HAP-1 (cell line): ENCODE measurements at places on chromosomes 5 and 9.

DNA sequence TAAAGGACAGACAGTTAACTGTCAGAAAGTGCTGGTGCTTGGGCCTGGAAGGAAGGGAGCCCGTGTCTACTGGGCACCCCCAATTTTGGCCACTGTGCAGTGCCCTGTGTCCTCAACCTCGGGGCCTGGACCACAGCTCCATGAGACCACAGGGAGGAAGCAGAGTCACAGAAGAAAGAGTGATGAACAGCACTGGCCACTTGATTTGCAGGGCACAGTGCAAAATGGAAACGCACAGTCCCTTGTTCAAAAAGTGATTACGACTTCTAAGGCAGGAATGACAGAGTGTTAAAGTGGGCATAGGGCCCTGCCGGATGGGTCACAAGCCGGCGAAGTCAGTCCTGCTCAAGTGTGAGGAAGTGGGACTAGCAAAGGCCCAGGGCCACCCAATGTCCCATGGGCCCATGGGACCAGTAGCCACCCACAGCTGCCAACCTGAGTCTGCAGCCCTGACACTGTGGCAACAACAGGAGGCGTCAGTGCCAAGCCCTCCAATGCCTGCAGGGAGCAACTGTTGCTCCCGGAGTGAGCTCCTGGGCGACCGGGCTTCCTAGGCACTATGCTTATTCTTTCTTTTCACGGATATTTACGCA lies 85.4 kb downstream of the ADAMTS2 start:
- DNase-seq, result no peak

- no peak for DNase-seq
Observed at GRCh38 chr5:43687275-43687674, 84.3 kb downstream of the NNT start.

- DNase-seq, result no peak
Observed at GRCh38 chr5:79771387-79771786, 81.8 kb downstream of the CMYA5 start.

DNA sequence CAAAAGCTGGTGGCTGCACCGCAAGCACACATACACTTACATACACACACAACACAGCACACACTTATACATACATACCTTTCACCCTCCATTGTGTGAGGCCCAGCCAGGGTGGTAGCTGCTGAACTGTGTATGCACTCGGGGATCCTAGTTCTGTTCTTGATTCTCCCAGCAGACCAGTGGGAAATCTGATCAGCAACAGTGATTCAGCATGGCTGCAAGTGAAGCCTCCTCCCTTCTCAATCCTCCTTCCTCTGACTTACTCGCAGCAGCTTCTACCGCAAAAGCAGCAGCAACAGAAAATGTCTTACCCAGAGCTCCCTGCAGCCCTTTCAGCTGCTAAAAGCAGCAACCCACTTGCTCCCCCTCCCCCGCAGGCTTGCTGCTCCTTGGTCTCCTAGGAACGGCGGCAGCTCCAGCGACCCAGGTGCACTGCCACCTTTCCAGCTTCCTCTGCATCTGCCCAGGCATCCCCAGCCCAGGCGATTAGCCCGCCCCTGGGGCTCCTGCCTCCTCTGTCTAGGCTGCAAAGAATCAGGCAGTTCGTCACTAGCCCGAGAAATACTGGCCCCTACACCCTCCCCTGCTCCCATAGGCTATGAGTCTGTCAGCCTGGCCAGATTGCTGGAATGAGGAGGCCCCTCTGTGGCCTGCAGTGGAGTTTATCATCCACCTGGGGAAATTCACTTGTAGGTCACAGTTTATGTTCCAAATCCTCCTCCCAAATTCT lies at the start of gene KLHL3:
Gene KLHL3, minus strand, starts transcription at position 535 of the 730 bp plus-strand sequence. Its CDS starts 443 bp downstream, at position 92.
- DNase-seq, result no peak

- no peak for DNase-seq
Observed at GRCh38 chr9:115117999-115118878, at the start of gene TNC. TSS of gene TNC (minus strand) at chr9:115118157. CDS start at chr9:115091018, 27,139 bp downstream.

GRCh38 chr5:53037141-53037859 lies 48.1 kb downstream of the ITGA2 start:
- peak; percentile 56 for DNase-seq

DNA sequence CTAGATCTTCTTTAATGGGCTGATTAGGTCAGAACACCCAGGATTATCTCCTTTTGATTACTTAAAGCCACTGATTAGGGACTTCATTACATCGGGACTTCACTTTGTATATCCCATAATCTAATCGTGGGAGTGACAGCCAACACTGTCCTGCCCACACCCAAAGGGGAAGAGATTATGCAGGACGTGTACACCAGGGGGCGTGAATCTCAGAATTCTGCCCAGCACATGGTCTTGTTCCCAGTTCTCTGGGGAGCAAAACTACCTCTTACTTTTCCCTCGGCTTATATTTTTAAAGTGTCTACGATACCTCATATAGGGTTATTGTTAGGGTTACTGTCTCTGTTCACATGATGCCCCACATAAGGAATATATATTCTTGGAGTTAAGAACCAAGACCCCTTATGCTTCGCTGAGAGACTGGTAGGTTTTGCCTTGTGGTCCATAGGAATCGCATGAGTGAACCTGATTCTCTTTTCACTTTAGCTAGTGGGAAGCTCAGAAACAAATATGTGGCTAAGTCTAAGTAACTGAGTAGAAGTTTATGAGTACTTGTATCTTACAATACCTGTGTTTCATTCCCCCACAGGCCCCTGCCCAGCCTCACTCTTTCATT lies 192.7 kb downstream of the GNA14 start:
- DNase-seq, result peak; percentile 77

GRCh38 chr5:54673523-54674225 lies 156.1 kb downstream of the SNX18 start:
- DNase-seq, result no peak

DNA sequence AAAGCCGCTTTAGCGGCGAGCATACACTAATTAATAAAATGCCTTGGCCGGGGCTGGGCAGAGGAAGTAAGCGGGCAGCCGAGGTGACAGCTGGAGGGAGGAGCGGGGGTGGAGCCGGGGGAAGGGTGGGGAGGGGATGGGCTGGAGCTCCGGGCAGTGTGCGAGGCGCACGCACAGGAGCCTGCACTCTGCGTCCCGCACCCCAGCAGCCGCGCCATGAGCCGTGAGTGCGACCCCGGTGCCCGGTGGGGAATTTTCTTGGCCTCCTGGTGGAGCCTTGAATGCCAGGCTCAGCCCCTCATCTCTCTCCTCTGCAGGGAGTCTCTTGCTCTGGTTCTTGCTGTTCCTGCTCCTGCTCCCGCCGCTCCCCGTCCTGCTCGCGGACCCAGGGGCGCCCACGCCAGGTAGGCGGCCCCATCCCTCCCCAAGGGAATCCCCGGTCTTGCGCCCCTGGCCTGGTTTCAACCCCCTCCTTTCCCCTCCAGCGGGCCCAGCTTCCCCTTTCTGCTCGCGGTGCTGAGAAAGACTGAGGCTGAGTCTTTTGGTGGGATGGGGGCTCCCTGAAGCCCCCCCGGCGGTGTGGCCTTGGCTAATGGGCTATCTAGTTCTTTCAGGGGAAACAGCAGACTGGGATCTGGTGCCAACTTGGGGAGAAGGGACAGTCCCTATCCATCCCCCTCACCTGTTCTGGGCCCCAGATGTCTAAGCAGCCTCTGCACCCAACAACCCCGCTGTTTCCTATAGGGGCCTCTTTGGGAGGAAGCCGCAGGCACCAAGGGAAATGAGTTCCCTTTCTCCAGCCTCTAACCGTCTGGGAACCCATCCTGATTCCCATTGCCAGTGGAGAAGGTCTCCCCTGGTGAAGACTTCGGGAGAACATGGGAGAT lies at the start of gene PTGS1:
Gene PTGS1, plus strand, starts transcription at position 156 of the 887 bp plus-strand sequence. Its CDS starts 61 bp downstream, at position 217.
- peak; percentile 70 for DNase-seq

DNA sequence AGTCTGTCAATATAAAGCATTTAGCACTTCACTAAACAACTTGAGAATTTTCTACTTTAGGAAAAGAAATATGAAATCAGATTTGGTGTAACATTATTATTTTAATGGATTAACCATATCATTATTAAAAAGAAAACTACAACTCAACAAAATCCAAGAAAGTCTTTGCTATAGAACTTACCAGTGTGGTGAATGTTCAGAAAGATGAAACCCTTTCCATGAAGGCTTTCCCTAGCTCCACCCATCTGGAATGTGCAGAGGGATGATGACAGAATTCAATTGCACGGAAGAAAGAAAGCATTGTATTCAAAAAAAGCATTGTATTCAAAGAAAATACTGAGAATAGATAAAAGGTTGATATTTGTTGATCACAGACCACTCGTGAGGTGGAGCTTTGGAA lies 328.6 kb upstream of the NUDT12 start:
- peak; percentile 32 for DNase-seq

GRCh38 chr5:33010846-33011245 lies 299.7 kb downstream of the NPR3 start:
- DNase-seq, result no peak

DNA sequence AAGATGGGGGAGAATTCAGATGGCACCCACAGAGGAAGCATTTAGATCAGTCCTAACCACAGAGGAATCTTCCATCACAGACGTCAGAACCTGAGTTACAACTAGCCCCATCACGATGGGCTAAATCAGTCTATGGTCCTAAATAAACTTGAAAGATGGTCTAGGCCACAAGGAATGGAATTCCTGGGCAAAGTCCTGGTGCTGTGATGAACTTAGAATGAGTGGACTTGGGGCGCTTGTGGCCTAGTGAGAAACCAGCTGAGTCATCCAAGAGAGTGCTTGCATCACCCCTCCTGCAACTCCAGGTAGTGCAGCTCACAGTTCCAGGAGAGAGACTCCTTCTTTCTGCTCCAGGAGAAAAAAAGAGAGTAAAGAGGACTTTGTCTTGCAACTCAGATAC lies 722.9 kb upstream of the RGMB start:
- DNase-seq, result no peak

DNA sequence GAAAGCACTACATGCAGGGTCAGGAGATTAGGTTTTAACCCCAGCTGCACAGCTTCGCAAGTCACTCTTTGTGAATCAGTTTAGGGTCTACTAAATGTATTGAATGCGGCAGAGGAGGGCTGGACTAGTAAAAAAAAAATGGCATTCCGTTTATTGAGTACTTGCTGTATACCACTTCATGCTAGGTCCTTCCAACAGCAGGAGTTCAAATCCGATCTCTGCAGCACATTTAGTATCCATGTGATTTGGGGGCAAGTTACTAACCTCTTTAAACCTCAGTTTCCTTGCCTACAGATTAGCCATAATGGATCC lies 204.4 kb downstream of the SNCAIP start:
- no peak for DNase-seq

DNA sequence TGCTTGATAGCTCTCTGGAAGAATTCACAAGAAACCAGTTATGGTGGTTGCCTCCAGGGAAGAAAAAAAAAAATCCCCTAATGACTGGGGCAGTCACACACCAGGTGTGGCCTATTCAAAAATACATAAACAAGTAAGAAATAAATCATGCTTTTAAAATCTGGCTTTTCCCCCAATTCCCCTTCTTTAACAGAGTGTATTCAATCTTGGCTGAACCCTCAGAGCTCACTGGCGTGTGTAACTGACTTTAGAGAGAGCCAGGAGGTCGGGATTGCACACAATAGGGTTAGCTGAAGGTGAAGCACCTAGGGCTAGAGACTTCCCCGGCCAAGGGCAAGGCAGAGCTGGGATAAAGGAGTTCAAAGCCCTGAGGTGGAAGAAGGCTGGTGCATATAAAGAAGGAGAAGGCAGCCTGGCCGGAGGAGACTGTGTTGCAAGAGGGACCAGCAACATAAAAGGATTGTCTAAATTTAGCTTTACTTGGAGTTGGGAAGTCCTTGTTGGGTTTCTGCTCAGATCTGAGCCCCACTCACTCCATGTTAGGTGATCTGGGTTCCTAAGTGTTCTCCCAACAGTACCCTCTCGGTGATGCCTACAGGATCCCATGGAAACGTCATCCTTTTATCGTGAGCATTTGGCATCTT lies 19.7 kb downstream of the FNBP1 start:
- no peak for DNase-seq

DNA sequence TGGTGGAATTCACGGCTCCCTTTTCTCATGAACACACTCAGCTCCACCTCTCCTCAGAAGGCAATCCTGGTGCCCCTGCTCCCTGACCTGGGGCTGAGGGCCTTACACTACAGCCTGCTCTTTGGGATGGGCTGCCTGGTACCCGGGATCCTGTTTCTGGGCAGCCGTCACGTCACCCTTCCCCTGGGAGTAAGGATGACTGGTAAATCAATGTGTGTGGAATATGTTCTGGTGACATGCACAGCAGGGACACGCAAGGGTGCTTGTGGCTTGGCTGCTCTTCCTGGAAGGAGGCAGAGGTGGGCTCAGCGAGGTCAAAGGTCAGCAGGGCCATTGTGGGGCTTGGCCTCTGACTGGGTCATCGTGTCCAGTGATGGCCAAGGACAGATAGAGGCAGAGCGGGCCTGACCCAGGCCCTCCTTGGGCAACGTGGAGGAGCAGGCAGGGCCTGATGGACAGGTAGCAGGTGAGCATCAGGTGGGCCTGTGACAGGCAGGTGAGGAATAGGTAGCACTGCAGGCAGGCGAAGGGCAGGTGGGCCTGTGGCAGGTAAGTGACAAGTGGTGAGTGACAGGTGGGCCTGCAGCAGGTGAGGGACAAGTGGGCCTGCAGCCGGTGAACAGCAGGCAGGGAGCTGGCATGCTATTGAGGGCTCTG lies 399.4 kb upstream of the IRX4 start:
- DNase-seq, result no peak

GRCh38 chr5:63085561-63085960 lies 506.9 kb downstream of the LRRC70 start:
- DNase-seq, result no peak
